Effector memory CD8-positive, alpha-beta T cell (primary cell): ENCODE measurements at places on chromosomes 5 and 9.

DNA sequence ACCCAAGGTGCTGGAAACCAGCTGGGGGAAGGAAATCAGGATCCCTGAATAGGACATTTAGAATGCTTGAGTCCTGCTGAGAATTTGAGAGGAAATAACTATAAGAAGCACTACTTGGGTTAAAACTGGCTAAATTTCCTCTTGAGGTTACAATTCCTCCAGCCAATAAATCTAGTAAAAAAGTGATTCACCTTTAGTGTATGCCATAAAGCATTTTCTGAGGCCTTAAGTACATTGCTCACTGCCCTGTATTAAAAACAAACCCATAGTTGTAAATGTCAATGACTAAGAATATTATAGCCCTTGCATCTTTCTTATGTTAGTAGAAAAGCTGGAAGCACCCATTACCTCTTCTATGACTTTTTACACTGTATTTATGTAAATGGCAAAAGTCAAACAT is 634.7 kb upstream of the ARRDC3 start:
- no peak for DNase-seq

GRCh38 chr9:11595756-11596155 is 983.0 kb upstream of the PTPRD start:
- no peak for DNase-seq

DNA sequence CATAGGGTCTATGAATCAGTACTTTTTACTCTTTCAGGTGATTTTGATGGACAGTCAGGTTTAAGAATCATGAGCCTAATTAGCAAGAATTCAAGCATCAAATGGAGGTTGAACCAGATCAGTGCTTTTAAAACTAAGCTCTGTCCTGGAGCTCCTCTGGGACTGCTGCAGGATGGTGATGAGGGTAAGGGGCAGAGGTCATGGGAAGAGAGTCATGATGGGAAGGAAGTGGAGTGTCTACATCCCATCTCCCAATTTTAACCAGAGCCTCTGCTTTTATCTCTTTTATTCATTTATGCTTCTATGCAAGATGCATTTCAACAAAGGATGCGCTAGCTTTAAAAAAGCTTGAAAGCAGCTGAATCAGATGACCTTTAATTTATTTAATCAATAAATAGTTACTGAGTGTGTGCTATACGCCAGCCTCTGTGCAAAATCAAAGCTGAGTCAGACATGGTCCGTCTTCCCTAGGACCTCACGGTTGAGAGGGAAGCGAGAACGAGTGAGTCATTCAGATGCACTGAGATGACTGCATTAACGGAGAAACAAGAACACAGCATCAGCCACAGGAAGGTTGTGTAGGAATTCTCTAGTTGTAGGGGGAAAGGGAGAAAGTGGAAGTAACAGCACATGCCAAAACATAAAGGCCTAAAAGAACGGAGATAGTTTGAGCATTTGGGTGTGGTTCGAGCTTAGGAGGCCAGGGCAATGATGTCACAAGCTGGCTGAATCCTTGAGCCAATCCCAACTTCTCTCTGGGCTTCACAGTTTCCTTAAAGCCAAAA is 441.6 kb upstream of the BRINP1 start:
- no peak for DNase-seq

DNA sequence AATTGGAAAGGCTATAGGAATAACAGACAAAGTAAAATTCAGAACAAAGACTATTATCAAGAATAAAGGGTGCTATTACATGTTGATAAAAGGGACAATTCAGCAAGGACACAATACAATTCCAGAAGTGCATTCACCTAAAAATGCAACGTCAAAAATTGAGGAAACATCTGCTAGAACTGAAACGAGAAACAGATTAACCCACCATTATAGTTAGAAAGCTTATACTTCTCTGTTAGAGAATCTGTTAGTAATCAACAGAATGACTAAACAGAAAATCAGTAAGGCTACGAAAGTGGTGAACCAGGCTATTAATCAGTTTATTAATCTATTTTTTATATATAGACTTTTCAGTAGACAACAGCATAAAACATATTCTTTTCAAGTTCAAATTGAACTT is 14.8 kb downstream of the FCN1 start:
- no peak for DNase-seq

DNA sequence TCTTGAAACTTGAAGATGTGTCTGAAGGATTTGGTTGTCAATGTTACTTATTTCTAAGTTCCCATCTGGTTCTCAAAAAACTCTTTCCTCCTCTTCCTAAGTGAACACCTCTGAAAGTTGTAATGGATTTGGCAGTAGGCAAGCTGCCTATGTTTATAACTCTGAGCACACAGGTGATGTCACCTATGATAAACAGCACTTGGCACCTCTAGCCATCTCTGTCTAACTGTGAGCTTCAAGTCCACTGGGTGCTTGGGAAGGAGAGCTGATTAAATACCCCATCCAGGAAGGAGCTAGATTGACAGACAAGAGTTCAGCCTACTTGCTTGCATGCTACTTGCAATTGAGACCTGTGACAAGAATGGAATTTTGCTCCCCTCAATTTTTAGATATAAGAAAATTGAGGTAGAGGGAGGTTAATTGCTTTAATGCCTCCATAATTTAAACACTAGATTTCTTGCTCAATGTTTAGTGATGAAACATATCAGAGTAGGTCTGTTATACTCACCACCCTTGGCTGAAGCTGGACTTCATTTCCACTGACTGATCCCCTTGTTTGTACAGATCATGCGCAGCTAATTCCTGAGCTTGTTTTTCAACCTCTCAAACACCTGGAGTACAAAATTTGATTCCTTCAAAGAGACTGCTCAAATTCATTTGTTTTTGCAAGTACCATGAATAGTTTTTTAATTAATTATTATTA is 49.9 kb downstream of the PDE4D start:
- no peak for DNase-seq

- no peak for DNase-seq
Measured at GRCh38 chr5:31853398-31854135, 214.6 kb downstream of the PDZD2 start.

DNA sequence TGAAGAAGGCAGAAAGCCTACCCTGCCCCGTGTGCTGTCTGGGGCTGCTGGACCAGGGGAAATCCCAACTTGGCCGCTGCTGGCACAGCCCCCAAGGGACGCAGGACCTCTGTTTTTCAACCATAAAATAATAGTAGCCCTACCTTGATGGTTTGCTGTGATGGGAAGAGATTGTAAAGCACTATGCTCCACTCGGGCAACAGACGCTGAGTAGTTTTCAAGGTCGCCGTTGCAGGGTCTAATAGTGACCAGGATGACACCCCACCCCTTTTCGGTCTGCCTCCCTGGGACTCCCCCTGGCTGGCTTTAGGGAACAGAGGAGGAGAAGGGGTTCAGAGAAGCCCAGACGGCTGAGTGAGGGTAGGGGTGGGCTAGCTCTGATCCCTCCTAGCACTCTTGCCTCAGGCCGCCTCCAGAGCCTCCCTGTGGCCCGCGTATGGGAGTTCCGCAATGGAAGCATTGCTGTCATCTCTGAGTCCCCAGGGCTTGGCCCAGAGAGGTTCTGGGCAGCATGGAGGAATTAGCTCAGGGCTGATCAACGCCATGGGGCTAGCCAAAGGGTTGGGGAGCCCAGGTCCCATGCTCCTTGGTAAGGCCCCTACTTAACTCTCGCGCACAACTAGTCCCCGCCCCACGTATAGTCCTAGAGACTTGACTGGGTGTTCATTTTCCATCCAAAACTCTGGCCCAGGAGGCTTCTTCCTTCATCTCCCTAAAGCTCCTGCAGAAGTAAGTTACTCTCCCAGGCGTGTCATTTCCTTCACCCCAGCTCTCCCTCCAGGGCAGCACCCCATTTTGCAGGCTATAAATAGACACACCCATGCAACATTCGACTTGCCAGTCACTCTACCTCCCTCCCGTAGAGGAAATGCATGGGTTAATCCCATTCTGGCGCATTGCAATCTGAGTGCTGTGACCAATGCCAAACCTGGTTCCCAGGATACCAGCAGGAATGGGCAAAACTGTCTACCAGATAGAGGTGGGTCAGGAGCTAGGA is 1.1 kb upstream of the IRF1 start:
- DNase-seq: no peak

DNA sequence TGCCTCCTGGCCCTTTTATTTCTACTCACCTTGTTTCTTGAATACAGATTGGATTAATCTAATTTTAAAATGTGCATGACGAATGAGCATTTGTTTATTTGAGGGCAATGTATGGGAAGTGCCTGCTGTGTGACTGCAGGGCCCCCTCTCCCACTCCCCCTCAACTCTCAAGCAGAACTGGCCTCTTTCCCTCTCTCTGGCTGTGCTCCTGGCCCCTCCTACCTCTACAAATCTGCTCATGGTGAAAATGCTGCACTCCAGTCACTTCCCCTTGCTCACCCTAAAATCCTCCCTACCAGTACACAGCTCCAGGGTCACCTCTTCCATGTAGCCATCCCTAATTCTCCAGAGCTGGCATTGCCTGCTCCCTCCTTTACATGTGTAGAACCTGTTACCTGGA is 17.2 kb upstream of the NDST1 start:
- no peak for DNase-seq

GRCh38 chr9:88872192-88872946 is 118.9 kb upstream of the S1PR3 start:
- DNase-seq: no peak

GRCh38 chr9:27851858-27852257 is 278.6 kb upstream of the C9orf72 start:
- DNase-seq: no peak

- DNase-seq: no peak
Measured at GRCh38 chr5:55533521-55534435, 986 bp downstream of the PLPP1 start.
